ENCODE measurements at places on chromosomes 3 and 15.

- DNase-seq: no peak
Observed at GRCh38 chr3:71308836-71309235, 274.7 kb downstream of the FOXP1 start.

- DNase-seq: no peak
Observed at GRCh38 chr3:169914321-169914720, 2.9 kb downstream of the SAMD7 start.

- no peak for DNase-seq
Observed at GRCh38 chr15:22955544-22956119, 24.5 kb downstream of the CYFIP1 start.

- no peak for DNase-seq
Observed at GRCh38 chr15:77037388-77038209, 33.3 kb downstream of the TSPAN3 start.

- DNase-seq: no peak
Observed at GRCh38 chr3:136141891-136142290, 54.2 kb downstream of the MSL2 start.

GRCh38 chr3:4827767-4828166 is 151.5 kb upstream of the BHLHE40 start:
- no peak for DNase-seq

DNA sequence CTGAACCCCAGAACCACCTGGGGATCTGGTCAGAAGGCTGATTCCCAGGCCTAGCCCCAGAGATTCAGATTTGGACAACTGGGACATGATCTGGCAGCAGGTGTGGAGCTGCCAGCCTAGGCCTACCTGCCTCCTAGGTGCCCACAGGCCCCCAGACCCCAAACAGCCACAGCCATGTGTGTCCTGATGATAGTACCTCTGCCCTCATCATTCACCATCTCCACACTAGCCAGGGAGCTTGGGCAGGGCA is 34.7 kb downstream of the HMCES start:
- DNase-seq: no peak

DNA sequence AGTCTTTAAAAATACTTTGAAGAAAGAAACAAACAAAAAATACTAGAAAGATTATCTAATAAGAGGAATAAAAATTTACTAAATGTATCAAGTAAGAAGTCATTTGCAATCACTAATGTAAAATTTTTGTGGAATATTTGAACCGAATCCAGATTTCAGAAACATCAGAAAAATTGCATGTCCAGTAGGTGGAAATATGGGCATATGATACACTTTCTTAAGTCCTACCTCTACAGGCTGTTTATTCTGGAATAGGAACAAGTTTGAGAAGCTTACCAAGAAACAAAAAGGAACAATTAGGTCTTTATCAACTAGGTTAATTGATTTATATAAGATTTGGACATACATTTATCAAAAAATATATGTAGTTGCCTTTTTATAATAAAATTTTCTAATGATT is 292.9 kb upstream of the ROBO1 start:
- DNase-seq: no peak

DNA sequence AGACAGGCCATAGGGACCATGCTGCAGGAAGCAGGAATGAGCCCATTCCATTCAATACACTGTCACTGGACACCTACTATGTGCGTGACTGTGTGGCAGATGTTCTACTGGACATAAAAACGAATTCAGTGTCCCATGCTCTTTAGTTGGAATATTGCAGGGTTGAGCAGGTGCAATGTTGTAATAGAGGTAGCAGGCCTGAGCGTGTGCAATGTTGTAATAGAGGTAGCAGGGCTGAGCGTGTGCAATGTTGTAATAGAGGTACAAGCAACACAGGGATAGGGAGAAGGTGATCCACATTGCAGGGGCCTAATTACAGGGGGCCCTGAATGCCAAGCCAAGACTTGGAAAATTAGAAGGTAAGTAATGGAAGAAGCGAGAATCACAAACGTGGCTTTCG is 261.4 kb upstream of the HES1 start:
- DNase-seq: no peak

- DNase-seq: no peak
Observed at GRCh38 chr3:81466201-81466560, 295.3 kb downstream of the GBE1 start.

DNA sequence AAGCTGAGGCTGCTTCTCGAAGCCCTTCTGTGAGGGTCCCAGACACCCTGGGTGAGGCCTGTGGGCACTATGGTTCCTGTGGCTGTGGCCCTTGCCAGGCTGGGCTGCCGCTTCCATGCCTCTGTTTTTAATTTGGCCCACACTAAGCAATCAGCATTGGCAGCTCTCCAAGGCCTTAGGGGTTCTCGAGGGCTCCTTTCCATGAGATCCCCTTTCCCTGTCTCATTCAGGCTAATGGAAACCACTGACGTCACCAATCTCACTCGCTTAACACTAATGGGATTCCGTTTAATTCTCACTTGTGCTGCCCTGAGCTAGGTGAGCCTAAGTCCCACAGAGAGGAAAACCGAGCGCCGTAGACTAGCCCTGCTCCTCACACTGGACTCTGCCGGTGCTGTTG is 60.2 kb upstream of the RAB6B start:
- DNase-seq: no peak

All from stimulated activated CD8-positive, alpha-beta memory T cell treated with anti-CD3 and anti-CD28 coated beads, Interleukin-12 subunit alpha, Interleukin-12 subunit beta, amount 100 ng/mL, for 4 hours (primary cell).